ENCODE measurements at places on chromosomes 2 and 18.

GRCh38 chr18:59783138-59783537, 85.9 kb upstream of the CCBE1 start:
- peak; percentile 19 for DNase-seq

DNA sequence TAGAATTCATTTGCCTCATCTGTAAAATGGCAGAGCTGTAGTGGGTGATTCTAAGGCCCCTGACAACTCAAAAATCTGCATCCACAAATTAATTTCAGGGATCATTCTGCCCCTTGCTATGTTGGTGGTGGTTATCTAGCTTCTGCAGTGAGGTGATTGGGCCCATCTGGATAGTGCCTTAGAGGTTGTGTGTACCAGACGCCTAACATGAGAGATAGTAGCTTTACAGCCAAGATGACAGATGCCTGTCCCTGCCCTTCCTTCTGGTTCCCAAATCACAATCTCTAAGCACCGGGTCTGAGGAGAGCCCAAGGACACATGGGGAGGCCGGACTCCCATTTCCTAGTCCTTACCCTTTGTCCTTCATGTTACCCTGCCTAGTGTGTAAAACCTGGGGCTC, 51.1 kb upstream of the TNP1 start:
- DNase-seq = no peak

GRCh38 chr2:27727257-27727656, 44.3 kb upstream of the MRPL33 start:
- DNase-seq = no peak

DNA sequence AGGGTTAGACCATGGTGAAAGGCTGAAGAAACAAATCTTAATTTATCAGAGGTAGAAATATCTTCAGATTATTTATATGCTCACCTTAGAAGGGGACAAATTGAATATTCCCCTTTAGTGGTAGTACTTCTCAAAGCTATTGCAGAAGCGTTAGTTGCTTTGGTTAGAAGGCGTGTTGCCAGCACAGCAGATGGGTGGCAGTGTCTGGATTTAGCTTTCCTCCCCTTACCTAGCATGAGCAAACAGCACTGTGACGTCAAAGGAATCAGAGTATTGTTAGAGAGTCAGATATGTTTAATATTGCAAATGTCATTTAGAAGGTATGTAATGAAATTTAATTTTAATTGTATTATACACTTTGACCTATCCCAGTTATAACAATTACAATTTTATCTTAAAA, 27.2 kb upstream of the GALR1 start:
- no peak for DNase-seq

DNA sequence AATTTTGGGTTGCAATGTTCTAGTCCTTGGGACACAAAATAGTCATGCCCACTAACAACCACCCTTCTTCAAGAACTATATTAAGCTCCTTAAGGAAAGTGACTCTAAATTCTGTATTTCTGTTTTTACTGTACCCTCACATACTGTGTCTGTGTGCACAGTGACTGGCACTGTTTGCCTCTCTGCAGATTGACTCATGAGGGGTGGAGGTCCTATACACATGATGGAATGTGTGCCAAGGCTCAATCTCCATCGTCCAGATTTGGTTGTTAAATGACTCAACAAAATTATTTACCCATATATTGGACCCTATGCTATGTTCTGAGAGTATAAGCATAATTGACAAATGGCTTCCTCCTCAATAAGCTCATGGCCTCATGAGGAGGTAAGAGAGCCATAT, 126.6 kb upstream of the CWC22 start:
- DNase-seq = no peak

- no peak for DNase-seq
Observed at GRCh38 chr2:88054782-88055370, 707 bp downstream of the KRCC1 start.

DNA sequence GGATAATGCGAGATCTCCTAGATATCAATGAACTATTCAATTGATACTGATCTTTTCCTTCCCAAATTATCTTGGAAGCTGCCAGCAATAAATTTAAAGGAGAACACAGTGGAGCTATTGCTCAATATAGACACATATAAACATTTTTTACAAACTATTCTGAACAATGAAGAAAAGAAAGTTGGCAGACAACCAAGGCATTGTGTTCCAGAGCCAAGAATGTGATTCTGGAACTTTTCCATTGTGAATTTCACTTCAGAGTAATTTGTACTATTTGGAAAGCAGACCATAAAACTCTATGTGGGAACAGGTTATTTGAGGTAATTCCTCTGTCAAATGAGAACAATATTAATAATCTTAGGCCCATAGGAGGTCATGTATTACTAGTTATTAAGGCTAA, 588.2 kb downstream of the IRS1 start:
- no peak for DNase-seq

- DNase-seq = peak; percentile 89
Observed at GRCh38 chr2:26184555-26185303, 11.8 kb downstream of the GAREM2 start.

- peak; percentile 26 for DNase-seq
Observed at GRCh38 chr2:20224716-20225293, at the start of gene SDC1. TSS of gene SDC1 (minus strand) at chr2:20225130. CDS start at chr2:20224867, 263 bp downstream.

DNA sequence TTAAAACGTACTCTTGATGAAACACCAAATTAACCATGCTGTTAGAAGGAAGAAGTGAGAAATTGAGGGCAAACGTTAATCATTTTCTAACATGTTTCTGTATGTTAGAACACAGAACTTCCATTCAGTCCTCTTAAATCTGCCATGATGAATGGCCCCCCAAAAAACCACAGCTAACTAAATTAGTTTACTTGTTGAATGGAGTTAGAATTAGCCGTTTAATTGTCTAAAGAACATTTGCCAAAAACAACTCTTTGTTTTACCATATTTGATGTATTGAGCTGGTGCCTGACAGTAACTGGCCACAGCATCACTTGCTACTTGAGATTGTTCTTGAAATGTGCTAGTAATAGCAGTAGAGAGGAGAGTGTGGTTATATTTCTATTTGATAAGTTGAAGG, 12.7 kb downstream of the CCNYL1 start:
- no peak for DNase-seq

GRCh38 chr2:75317802-75318201, 118.5 kb upstream of the TACR1 start:
- no peak for DNase-seq

GRCh38 chr2:8456151-8457091, 225.4 kb upstream of the ID2 start:
- peak; percentile 56 for DNase-seq

- DNase-seq = no peak
Observed at GRCh38 chr18:9413576-9413975, 61.7 kb upstream of the RALBP1 start.

DNA sequence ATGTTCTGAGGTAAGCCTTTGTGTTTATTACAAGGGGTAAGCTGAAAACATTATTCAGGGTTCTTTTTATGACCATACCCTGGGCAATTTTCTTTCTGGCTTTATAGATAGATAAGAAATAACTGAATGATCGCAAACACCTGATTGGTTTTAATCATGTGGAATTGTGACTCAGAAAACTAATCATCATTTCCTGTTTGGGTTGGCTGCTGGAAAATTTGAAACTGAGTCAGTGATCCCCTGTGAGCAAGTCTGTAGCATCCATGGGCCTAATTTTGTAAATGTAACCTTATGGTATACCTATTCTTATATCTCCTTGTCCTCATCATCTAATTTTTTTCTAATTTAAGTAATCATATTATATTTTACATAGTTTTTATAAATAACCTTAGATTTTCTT, 34.3 kb downstream of the CCDC68 start:
- no peak for DNase-seq

DNA sequence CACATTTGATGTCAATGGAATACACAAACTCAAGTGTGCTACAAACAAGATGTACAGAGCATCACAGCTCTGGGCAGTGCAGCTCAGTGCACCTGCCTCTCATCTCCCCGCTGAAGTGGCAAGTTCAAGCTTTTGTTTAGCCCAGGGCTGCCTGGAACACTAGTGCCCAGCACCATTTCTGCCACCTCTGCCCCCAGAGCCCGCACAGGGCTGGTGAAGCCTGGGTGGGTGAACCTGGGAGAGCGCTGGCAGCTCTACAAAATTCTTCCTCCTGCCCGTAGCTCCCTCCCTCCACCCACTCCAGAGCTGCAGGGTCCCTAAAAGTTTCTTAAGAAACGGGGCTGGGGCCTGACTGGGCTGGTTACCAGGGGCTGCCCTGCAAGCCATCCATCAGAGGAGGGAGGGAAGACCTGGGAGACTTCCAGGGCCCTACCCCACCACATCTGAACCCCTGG, 1.5 kb downstream of the HES6 start:
- no peak for DNase-seq

- DNase-seq = no peak
Observed at GRCh38 chr2:128464456-128464855, 145.8 kb upstream of the HS6ST1 start.

- DNase-seq = no peak
Observed at GRCh38 chr18:48293954-48294898, 115.0 kb downstream of the ZBTB7C start.

DNA sequence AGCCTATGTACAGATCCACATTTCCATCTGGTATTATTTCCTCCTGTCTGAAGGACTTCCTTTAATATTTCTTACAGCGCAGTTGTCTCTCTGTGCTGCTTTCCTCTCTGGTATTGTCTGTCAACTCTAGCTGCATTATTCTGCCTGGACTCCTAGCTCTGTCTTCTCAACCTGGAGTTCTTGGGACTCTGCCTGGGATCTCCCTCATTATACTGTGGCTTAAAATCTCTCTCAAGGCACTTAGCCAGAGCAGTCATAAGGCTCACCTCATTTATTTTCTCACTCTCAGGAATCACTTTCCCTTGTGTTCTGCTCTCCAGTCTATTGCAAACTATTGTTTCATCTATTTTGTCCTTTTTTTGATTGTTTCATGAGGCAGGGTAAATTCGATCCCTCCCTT, 850.4 kb downstream of the ERBB4 start:
- no peak for DNase-seq

DNA sequence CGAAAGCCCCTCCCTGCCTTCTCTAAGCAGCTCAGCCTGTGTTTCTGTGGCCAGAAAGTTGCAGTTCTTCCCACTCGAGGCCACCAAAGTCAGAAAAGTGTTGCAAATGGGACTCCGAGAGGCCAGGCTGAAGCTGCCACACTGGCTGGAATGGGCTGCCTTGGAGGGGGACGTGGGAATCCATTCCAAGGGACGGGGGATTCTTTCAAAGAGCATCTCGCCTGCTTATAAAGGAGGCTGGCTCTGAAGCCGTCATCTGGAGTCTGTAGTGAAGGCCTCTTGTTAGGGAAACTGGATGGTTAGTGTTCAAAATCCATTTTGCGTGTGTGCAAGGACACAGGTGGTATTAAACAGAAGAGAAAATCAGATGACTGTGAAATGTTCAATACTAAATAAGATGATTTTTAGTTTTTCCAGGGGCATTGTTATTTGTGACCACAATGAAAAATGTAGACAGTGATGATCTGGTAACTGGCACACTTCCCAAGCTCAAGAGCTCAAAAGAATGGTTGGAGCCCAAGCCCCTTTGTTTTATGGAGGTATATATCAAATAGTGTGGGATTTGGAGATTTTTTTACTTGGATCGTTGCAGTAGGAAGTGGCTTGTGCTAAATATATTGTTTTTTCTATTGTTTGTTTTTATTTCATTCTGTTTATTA, 782 bp downstream of the FAM228B start:
- no peak for DNase-seq

DNA sequence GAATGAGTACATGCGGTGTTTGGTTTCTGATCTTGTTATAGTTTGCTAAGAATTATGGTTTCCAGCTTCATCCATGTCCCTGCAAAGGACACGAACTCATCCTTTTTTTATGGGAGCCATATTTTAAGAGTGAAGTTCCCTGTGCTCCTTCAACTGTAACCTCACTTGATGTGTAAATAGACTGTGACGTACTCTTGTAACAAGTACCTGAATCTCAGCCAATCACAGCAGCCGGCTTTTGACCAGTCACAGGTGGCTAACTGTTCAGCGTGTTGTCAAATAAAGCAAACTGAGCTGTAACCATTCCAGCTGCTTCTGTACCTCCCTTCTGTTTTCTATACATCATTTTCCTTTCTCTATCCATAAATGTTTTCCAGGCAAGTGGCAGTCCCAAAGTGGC, 774.3 kb upstream of the HS6ST1 start:
- no peak for DNase-seq

DNA sequence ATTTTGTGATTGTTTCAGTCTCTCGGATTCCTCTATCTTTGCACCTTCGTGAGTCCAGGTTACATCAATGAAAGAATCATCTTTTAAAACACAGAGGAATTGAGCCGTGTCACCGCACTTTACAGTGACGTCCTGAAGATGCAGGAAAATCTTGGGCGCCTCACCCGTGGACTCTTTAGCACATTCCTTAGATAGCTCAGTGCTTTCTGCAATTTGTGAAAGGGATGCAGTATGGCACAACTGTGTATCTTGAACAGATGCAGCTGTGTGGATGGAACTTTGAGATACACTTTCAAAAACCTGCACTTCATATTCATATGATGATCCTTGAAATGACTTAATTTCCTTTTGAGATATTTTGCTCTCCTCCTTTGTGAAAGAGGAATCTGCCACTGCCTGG, 50.9 kb downstream of the TTN start:
- no peak for DNase-seq

GRCh38 chr2:111688482-111688881, 195.5 kb downstream of the ANAPC1 start:
- no peak for DNase-seq
